ENCODE measurements at places on chromosomes 7 and 10. TPM values are rescaled to one million over a fixed set of nuclear protein-coding genes. Genes with fewer than 3 reads are reported as not detected.

DNA sequence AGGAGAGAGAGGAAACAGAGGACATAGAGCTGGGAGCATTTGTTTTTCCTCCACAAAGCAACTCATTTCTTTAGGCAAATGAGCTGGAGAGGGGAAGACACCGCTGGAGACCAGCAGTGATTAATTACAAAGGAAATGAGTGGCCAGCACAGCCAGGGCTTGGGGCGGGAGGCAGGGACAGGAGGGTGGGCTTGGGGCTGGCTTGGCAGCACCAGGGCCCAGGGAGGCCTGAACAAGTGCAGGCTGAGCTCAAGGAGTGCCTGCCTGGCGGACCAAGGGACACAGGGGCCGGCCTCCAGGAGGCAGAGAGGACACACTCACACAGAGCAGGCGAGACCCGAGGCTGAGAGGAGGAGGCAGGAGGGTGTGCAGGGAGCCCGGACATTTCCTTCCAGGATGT is 149.0 kb upstream of the UNC5B start:
- DNase-seq, result no peak

DNA sequence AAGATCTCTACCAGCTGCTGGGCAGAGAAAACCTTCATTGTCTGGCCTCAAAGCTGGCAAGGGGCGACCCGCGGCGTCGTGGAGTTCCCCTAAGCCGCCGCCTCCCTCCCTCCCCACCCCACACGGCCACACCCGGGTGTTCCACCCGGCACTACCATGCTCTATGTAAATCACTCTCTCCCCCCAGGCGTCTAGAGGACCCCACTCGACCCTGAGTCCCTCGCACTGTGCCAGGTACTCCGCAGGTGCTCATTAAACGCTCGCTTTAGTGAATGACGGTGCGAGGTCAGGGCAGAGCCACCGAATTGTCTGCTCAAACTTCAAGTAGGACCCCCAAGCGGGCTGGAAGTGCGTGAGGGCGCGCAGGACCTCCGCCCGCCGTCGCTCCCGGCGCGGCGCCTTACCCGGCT is 628 bp downstream of the PARP12 start:
- no peak for DNase-seq

DNA sequence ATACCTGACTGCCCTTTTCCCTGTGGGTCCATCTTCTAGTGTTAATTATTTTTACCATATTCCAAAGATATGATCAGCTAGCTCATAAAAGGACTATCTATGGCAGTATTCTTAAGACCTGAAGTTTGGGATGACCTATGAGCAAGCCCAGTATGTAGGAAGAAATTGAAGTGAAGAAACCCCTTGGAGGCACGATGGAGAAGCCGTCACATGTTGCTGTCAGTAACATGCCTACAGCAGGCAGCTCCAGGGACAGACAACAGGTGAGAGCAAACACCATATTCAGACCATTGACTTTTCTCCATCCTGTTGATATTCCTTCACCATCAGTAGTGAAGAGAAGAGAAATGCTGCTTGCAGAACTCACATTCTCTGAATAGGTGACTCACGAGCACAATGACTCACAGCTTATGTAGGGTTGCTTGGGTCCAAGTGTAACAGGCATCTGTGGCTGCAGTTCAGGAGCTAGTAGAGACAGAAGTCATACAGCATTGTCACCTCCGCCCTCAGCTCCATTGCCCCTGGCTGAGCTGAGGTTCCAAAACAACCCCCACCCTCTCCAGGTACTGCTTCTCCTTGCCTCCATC is 8.4 kb upstream of the LYZL2 start:
- no peak for DNase-seq

- DNase-seq, result no peak
These were observed 231.7 kb downstream of the HDAC9 start for GRCh38 chr7:18727115-18727870.

The SLC4A2 gene
- total RNA-seq, result 83.5 TPM

The CUZD1 gene
- total RNA-seq, result 0.88 TPM

The TDRD1 gene
- total RNA-seq, result 0.34 TPM

All from lower leg skin (tissue), 4 donors.